ENCODE measurements at places on chromosomes 13 and 19.

DNA sequence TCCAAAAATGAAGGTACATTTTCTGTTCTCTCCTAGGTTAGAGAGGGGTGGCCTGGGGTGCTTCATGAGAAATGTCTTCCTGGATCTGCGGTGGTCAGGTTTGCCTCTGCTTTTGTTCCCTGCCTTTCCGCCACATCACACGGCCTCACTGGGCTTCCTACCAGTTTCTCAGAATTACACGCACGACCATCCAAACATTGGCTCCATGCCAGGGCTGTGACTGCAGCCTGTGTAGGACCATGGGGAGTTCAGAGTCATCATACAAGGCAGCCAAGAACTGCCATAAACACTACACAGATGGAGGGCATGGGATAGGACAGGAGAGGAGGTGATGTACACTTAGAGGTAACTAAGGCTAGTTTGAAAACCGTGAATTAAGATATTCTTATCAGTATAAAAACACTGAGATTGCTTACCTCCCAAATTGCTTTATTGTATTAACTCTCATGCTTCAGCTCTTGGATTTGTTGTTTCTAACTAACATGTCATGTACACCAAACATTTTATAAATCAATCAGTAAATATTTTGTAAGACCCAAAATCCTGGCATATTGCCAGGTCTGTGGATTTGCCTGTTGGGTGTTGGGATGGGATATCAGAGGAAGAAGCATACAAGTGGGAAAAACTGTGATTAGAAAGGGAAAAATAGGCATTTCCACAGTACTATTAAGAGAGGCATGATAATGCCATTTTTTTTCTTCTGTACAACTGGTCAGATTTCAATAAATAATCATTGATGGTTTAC is 45.2 kb downstream of the CDADC1 start:
- DNase-seq, result peak; percentile 60

DNA sequence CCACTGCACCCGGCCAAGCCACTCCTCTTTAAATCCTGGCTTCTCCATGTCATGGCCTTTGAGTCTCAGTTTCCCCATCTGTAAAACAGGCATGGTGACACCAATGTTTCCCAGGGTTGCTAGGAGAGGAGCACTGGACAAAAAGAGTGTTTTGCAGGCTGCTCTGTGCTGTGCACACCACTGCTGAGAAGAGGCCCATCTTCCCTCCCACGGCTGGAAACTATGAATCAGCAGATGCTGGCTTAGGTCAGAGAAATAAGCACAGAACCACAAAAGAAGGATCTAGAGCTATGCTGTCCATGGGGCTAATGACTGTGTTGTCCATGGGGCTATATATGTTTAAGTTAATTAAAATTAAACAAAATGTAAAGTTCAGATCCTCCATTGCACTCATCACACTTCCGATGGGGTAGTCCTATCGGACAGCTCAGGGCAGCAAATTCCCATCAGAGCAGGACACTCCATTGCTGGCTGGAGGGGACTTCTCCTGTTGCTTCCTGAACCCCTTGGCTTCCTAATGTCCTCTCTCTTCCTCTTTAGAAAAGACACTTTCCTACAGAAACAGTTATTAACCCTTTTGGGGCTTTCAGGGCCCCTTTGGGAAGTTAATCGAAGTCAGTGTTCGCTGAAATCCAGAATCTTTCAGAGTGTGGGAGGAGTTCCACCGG is 37.1 kb downstream of the TSHZ3 start:
- DNase-seq, result peak; percentile 5

GRCh38 chr13:59047546-59047945 is 1116.2 kb downstream of the DIAPH3 start:
- no peak for DNase-seq

GRCh38 chr13:21359855-21360254 is 99.2 kb downstream of the ZDHHC20 start:
- DNase-seq, result no peak
